ENCODE measurements at places on chromosomes 7 and 10. TPM values are rescaled to one million over a fixed set of nuclear protein-coding genes. Genes with fewer than 3 reads are reported as not detected.

Gene UPK3B
- total RNA-seq: 6.0 TPM

Gene MUC3A
- 6.3 TPM for total RNA-seq

Gene CYP17A1
- total RNA-seq: not detected

Gene CYP3A5
- total RNA-seq: 70.7 TPM

Gene ODAD2
- total RNA-seq: 0.20 TPM

Gene PAOX
- 2.9 TPM for total RNA-seq

Gene CLDN4
- 325 TPM for total RNA-seq

Gene SHTN1
- total RNA-seq: 32.3 TPM

DNA sequence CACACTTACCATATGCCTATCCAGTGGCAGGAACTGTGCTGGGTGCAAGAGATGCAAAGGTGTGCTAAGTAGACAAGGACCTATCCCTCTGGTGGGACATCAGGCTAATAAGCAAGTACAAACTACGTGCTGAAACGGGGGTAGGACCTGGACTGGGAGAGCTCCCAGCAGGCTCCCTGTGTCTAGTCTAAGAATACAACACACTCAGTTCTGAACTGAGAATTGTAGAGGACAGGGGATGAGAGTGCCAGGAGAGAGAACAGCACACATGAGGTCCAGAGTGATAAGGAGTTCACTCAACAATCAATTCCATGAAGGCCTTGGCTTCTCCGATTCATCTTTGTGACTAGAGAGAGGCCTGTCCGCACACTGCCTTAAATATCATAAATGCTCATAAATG, 253.7 kb downstream of the ELMO1 start:
- peaks cover 13% of the 10 kb centered on the region for H3K27me3 ChIP-seq
- no peak overlapping the region for H3K4me3 ChIP-seq
- no peak overlapping the region for H3K27ac ChIP-seq
- H3K4me1 ChIP-seq: peaks cover 5% of the 10 kb centered on the region
- H3K36me3 ChIP-seq: no peaks in the 10 kb centered on the region

- H3K27ac ChIP-seq: no peak overlapping the region
- no peaks in the 10 kb centered on the region for H3K36me3 ChIP-seq
- H3K4me1 ChIP-seq: no peaks in the 10 kb centered on the region
- peaks cover 13% of the 10 kb centered on the region for H3K27me3 ChIP-seq
- no peak overlapping the region for H3K4me3 ChIP-seq
- DNase-seq: no peak
Measured at GRCh38 chr7:8585591-8585990, 152.2 kb downstream of the NXPH1 start.

GRCh38 chr7:14242175-14242574, 252.7 kb upstream of the ETV1 start:
- H3K27me3 ChIP-seq: no peaks in the 10 kb centered on the region
- H3K4me3 ChIP-seq: no peak overlapping the region
- no peaks in the 10 kb centered on the region for H3K36me3 ChIP-seq
- no peak for DNase-seq
- peaks cover 5% of the 10 kb centered on the region for H3K4me1 ChIP-seq
- no peak overlapping the region for H3K27ac ChIP-seq

DNA sequence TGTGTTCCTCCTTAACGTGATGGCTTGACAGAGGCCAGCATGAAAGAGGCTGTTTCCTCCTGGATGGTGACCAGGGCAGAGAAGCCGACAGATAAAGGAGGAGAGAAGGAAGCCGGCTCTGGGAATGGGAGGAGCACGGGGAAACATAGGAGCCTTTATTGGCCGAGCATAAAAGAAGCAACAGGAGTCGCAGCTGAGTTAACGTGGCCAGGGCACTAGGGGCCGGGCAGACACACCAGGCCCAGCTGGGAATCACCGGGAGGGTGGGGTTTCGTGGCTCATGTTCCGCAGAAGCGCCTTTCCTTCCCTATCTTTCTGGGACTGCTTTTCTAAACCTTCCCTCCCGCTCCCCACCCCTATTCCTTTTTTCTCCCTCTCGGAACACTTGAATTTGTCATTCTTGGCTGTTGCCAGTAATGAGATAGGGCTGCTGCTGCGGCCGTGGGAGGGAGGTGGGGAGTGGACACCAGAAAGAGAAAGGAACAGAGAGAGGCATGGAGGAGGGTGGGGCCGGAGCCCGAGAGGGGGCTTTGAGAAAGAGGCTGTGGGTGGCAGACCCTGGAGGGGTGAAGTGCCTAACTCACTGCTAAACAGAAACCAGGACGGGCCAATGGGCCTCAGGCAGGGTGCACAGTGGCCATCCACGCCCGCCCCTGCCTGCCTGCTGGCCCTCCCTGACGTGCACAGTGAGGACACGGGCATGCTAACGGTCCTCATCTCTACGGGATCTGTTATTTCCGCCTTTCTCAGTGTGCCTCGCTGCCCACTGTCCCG, 65.2 kb downstream of the COL13A1 start:
- peak; percentile 41 for DNase-seq
- H3K27ac ChIP-seq: peak overlapping the region; percentile 9
- no peaks in the 10 kb centered on the region for H3K27me3 ChIP-seq
- H3K4me3 ChIP-seq: no peak overlapping the region

DNA sequence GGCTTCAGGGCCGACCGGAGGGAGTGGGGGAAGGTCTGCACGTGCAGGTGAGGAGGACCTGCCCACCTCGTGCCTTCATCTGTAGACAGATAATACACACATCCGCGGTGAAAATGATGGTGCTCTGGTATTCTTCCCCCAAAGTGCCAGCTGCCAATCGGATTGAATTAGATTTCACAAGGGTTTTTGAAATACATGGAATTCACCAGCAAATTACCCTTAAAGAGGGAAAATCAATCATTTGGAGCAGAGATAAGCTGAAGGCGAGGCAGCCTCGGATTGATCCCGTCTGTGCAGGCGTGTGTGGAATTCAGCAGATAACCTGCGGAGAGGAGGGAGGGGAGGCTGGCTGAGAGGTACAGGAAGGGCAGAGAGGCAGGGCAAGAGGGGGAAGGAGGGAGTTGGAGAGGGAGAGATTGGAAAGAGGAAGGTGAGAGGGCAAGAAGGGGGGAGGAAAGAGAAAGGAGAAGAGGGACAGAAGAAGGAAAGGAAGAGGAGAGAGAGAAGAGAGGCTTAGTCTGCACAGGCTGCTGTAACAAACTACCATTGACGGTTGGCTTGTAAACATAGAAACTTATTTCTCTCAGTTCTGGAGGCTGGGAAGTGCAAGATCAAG, 84.2 kb downstream of the C10orf105 start:
- no peak for DNase-seq
- no peak overlapping the region for H3K4me3 ChIP-seq
- H3K27me3 ChIP-seq: peaks cover 68% of the 10 kb centered on the region
- H3K4me1 ChIP-seq: peaks cover 11% of the 10 kb centered on the region

- peaks cover 51% of the 10 kb centered on the region for H3K27me3 ChIP-seq
- peaks cover 20% of the 10 kb centered on the region for H3K4me1 ChIP-seq
- no peaks in the 10 kb centered on the region for H3K36me3 ChIP-seq
- H3K4me3 ChIP-seq: no peak overlapping the region
Measured at GRCh38 chr10:79058899-79059841, 9.6 kb upstream of the ZMIZ1 start.

- no peaks in the 10 kb centered on the region for H3K4me1 ChIP-seq
- H3K36me3 ChIP-seq: peaks cover 4% of the 10 kb centered on the region
- H3K27me3 ChIP-seq: no peaks in the 10 kb centered on the region
- no peak for DNase-seq
- H3K27ac ChIP-seq: no peak overlapping the region
Measured at GRCh38 chr7:69922026-69922803, 323.9 kb downstream of the AUTS2 start.

DNA sequence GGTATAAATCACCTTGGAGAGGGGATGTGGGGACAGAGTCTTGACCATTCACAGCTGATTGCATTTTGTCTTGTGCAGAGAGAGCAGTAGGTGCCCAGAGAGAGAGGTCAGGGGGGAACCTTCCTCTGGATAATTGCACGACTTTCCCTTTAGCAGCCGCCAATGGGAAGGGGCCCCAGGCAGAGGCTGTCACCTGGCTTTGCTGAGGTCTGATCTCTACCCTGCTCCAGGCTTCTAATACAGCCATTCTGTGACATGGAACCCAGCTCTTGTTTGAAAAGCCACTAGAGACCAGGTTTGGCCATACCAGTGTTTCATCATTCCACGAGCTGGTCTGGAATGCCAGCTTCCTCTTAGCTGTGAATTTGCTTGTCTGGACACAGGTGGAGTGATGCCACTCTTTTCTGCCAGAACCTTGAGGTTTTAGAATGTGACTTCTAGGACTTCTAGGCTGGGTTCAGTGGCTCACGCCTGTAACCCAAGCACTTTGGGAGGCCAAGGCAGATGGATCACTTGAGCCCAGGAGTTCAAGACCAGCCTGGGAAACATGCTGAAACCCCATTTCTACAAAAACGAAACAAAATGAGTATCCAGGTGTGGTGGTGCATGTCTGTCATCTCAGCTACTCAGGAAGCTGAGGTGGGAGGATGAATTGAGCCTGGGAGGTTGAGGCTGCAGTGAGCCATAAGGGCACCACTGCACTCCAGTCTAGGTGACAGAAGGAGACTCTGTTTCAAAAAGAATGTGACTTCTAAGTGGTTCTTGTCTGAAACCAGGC, 159.9 kb downstream of the CAMK1D start:
- no peak overlapping the region for H3K4me3 ChIP-seq
- H3K36me3 ChIP-seq: no peaks in the 10 kb centered on the region
- no peak for DNase-seq
- peaks cover 83% of the 10 kb centered on the region for H3K27me3 ChIP-seq
- H3K4me1 ChIP-seq: no peaks in the 10 kb centered on the region
- no peak overlapping the region for H3K27ac ChIP-seq

DNA sequence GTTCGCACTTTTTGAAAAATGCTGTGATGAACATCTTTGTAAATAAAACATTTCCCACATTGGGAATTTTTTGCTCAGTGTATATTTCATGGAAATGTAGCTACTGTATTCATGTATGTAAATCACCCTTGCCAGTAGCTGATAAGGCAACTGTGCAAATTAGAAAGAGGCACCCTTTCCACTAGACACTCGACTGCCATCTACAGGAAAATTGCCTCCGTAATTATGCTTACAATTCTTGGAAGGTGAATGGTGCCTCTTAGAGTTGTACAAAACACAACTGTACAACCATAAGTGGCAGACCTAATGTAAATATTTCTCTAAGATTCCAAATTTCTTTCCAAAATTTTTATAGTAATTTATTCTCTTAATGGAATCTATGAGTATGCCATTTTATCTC, 491.7 kb downstream of the CCSER2 start:
- peaks cover 7% of the 10 kb centered on the region for H3K4me1 ChIP-seq
- no peak overlapping the region for H3K4me3 ChIP-seq
- H3K27ac ChIP-seq: no peak overlapping the region
- no peaks in the 10 kb centered on the region for H3K36me3 ChIP-seq

GRCh38 chr10:104144931-104145330, 23.0 kb downstream of the SFR1 start:
- DNase-seq: no peak
- no peak overlapping the region for H3K4me3 ChIP-seq
- H3K27me3 ChIP-seq: peaks cover 17% of the 10 kb centered on the region
- H3K36me3 ChIP-seq: no peaks in the 10 kb centered on the region

- no peak overlapping the region for H3K4me3 ChIP-seq
- no peak overlapping the region for H3K27ac ChIP-seq
- peaks cover 11% of the 10 kb centered on the region for H3K36me3 ChIP-seq
- DNase-seq: no peak
- H3K4me1 ChIP-seq: peaks cover 30% of the 10 kb centered on the region
Measured at GRCh38 chr7:77548206-77548605, 11.1 kb downstream of the PTPN12 start.

- H3K36me3 ChIP-seq: no peaks in the 10 kb centered on the region
- H3K4me3 ChIP-seq: peak overlapping the region; percentile 55
- H3K27ac ChIP-seq: peak overlapping the region; percentile 3
- H3K27me3 ChIP-seq: no peaks in the 10 kb centered on the region
- peaks cover 48% of the 10 kb centered on the region for H3K4me1 ChIP-seq
Measured at GRCh38 chr7:93146472-93147141, 1.6 kb downstream of the SAMD9L start.

- H3K4me3 ChIP-seq: no peak overlapping the region
- H3K27me3 ChIP-seq: peaks cover 16% of the 10 kb centered on the region
- DNase-seq: no peak
Measured at GRCh38 chr7:45687721-45688120, 113.6 kb downstream of the ADCY1 start.

- no peak for DNase-seq
- no peaks in the 10 kb centered on the region for H3K4me1 ChIP-seq
- no peak overlapping the region for H3K27ac ChIP-seq
- H3K27me3 ChIP-seq: peaks cover 12% of the 10 kb centered on the region
- no peaks in the 10 kb centered on the region for H3K36me3 ChIP-seq
Measured at GRCh38 chr10:83142074-83142563, 997.2 kb upstream of the GHITM start.

GRCh38 chr10:55065185-55065584, 264.2 kb upstream of the PCDH15 start:
- peak; percentile 13 for DNase-seq
- H3K27me3 ChIP-seq: no peaks in the 10 kb centered on the region
- peak overlapping the region; percentile 74 for H3K27ac ChIP-seq
- peak overlapping the region; percentile 7 for H3K4me3 ChIP-seq
- peaks cover 21% of the 10 kb centered on the region for H3K4me1 ChIP-seq

- peaks cover 59% of the 10 kb centered on the region for H3K27me3 ChIP-seq
- H3K4me3 ChIP-seq: no peak overlapping the region
- no peaks in the 10 kb centered on the region for H3K36me3 ChIP-seq
- DNase-seq: no peak
- peaks cover 5% of the 10 kb centered on the region for H3K4me1 ChIP-seq
Measured at GRCh38 chr7:39434012-39434411, 132.2 kb upstream of the YAE1 start.
